ENCODE measurements at places on chromosomes 2 and 18. TPM values are rescaled to one million over a fixed set of nuclear protein-coding genes. Genes with fewer than 3 reads are reported as not detected.

GRCh38 chr2:174682007-174682577, 82.2 kb downstream of the CHRNA1 start:
- peak overlapping the region; percentile 85 for H3K27ac ChIP-seq
- H3K36me3 ChIP-seq = no peaks in the 10 kb centered on the region
- H3K27me3 ChIP-seq = no peaks in the 10 kb centered on the region

DNA sequence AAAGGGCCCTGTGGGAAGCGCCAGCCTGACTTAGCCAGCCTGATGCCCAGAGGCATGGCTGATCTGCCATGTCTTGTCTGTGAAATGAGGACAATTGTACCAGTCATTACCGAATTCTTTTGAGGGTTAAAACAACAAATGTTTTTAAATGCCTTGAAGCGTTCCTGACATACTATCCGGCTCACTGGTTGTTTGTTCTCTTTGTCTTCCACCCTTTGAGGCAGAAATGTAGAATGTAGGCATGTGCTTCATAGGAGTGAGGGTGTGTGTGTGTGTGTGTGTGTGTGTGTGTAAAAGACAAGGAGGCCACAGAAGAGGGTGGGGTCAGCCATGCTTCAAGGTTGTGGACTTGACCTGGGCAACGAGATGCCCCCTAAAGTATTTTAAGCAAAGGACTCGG, 35.5 kb downstream of the TGFBRAP1 start:
- H3K4me3 ChIP-seq = no peak overlapping the region
- no peaks in the 10 kb centered on the region for H3K27me3 ChIP-seq
- no peaks in the 10 kb centered on the region for H3K4me1 ChIP-seq

GRCh38 chr2:100272841-100273329, 49.4 kb downstream of the LONRF2 start:
- H3K27me3 ChIP-seq = no peaks in the 10 kb centered on the region
- H3K4me3 ChIP-seq = no peak overlapping the region
- DNase-seq = no peak
- H3K4me1 ChIP-seq = no peaks in the 10 kb centered on the region
- no peaks in the 10 kb centered on the region for H3K36me3 ChIP-seq

- H3K4me1 ChIP-seq = no peaks in the 10 kb centered on the region
- no peaks in the 10 kb centered on the region for H3K36me3 ChIP-seq
- H3K27me3 ChIP-seq = no peaks in the 10 kb centered on the region
- DNase-seq = no peak
- H3K27ac ChIP-seq = no peak overlapping the region
- no peak overlapping the region for H3K4me3 ChIP-seq
These were observed 28.3 kb downstream of the DRC1 start for GRCh38 chr2:26429779-26430578.

Gene PLGLB1
- 10.7 TPM for total RNA-seq

DNA sequence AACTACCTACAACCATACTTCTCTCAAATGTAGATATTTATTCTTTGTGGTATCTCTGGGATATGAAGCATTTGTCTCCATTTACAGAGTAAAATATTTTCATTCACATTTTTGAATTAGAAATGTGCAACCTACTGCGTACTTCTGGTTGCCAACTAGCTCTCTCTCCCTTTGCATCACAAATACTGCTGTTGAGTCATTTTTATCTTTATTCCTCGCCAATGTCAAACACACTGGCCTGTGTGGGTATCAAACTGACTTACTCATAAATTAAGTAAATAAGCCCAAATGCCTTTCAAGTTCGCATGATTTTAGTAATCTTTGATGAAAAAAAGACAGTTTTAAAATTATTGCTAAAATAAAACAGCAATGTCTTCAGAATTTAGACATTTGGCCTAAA, 67.3 kb downstream of the STAT4 start:
- no peak for DNase-seq
- no peak overlapping the region for H3K4me3 ChIP-seq
- H3K27ac ChIP-seq = no peak overlapping the region
- H3K4me1 ChIP-seq = no peaks in the 10 kb centered on the region
- no peaks in the 10 kb centered on the region for H3K27me3 ChIP-seq
- no peaks in the 10 kb centered on the region for H3K36me3 ChIP-seq

DNA sequence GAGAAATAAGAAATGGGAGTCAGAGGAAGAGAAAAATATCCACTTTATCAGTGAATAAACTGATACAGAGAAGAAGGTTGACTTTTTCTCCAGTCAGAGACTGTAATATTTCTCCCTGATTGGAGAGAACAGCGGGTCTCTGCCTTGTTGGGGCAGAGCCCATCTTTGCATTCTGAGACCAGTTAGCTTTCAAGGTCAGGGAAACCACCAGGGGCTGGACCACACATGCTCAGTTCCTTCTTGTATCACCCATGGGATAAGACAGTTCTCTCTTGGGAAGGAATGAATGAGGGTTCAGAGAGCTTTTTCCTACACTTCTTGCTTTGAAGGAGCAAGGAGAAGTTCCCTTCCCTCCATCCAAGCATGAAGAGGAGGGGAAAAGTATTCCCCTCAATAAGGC, 12.2 kb downstream of the GPATCH11 start:
- H3K27me3 ChIP-seq = no peaks in the 10 kb centered on the region
- H3K27ac ChIP-seq = no peak overlapping the region
- no peaks in the 10 kb centered on the region for H3K36me3 ChIP-seq
- H3K4me3 ChIP-seq = no peak overlapping the region

Gene AOX1
- 29.0 TPM for total RNA-seq

Gene ACTR3
- 124 TPM for total RNA-seq

Data from Peyer's patch (tissue), 4 donors.